ENCODE measurements at places on chromosomes 7 and 10. TPM values are rescaled to one million over a fixed set of nuclear protein-coding genes. Genes with fewer than 3 reads are reported as not detected.

Gene PNLIPRP2
- 0.22 TPM for polyA plus RNA-seq

GRCh38 chr7:142375710-142376313 is 118.0 kb upstream of the PRSS58 start:
- DNase-seq: no peak

- no peak for DNase-seq
Observed at GRCh38 chr10:3399756-3400155, 227.2 kb upstream of the PITRM1 start.

DNA sequence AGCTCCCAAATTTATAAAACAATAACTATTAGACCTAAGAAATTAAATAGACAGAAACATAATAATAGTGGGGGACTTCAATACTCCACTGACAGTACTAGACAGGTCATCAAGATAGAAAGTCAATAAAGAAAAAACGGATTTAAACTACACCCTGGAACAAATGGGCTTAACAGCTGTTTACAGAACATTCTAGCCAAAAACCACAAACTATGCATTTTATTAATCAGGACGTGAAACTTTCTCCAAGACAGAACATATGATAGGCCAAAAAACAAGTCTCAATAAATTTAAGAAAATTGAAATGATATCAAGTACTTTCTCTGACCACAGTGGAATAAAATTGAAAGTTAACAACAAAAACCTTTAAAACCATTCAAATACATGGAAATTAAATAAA is 46.4 kb downstream of the ZNF680 start:
- no peak for DNase-seq

DNA sequence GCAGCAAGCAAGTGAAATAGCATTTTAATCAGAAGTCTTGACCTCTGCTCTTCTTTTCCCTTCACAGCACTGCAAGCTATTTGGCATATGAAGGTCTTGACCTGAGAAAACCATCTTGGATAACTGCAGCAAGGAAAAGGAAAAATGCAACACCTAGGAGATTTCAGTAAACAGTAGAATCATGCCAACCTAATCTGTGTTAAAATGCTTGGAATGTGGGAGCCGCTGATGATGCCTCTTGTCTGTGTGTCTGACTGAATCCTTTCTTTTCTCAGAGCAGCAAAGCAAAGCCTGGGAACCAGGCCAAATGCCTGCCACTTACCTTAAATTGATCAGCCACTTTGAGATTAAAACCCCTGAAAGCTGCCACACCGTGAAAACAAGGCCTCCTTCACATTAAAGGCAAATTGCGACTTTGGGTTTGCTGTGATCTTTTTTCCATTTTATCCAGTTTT is 80.4 kb upstream of the CDK6 start:
- peak; percentile 13 for DNase-seq

DNA sequence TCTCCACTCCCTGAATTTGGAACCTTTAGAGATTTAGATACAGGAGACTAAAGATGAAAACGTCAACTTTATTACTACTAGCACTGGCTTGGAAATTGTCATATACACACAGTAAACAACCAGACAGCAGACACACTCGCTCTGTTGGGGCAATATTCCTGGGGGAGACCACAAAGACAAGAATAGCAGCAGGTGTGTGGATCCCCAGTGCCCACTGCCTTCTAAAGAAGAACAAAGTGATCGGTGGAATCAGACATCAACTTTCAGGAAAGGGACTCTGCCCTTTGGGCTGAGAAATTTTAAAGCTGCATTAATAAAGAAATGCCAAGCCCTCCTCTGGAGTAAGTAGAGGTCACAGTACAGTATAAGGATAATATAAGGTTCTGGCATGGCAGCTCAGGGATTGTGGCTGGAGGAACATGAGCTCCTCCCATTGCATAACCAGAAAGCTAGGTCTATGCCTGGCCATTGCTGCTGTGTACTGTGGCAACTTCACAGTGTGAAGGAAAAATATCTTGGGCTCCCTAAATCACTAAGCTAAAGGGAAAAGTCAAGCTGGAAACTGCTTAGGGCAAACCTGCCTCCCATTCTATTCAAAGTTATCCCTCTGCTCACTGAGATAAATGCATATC is 57.1 kb upstream of the ANKRD1 start:
- no peak for DNase-seq

Gene PKD2L1
- polyA plus RNA-seq: not detected

Gene CABCOCO1
- 0.40 TPM for polyA plus RNA-seq

GRCh38 chr10:85490431-85490830 is 876.2 kb downstream of the GRID1 start:
- DNase-seq: no peak

DNA sequence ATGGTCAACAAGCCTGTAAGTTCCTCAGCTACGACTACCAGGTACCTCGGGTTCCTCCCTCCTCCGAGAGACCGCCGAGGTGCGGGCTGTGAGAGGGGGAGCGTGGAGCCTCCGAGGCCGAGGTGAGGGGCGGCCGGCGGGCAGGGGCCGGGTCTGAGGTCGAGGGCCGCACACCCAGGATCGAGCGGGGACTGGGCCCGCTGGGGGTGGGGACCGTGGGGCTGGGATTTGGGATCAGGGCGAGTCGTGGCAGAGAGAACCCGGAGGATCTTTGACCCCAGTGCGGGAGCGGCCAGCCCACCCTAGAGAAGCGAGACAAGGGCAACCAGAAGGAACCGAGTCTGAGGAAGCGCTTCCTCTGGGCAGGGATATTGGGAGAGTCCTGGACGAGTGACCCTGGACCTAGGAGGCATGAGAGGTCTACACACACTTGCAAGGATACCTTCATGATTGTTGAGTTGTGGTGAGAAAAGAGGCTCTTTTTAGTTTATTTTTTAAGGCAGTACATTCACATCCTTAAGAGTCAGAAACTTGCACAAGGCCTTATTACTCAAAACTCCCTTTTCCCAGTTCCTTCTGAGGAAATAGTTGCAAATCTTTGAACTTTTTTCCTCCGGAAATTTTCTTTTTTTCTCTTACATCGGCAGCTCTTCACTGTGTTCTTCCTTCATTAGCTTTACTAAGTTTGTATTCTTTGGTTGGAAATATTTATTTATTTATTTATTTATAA is 395 bp downstream of the ZNF487 start:
- DNase-seq: no peak

GRCh38 chr10:51344371-51344770 is 270.1 kb downstream of the PRKG1 start:
- no peak for DNase-seq

DNA sequence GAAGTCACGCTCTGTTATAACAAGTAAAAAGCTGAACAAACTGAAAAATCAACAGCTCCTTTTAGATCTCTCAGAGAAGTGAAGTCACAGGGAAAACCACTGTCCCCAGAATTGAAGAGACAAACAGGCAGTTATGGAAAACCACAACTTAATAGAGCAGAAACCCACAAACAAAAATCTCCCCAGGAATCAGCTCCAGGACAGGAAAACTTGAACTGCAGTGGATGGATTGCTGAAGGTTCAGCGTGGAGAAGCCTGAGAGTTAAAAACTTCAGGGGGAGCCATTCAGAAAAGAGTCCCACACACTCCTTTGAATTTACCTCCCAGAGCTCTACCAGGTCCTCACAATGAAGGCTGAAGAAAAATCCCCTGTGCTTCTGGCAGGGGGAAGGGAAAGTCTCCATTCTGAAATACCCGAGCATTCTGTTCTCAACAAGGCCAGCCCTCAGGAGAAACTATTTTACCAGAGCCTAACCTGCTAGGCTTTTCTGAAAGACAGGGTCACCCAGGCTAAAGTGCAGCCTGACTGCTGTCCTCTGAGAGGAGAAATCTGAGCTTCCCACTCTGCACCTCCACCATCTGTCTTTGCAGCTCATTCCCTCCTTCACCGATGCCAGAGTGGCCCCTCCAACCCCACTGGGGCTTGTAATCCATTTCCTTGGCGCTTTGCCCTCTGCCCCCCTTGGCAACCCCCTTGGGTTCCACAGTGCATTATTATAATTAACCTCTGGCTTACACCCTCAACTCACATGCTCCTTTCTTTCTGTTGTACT is 65.0 kb upstream of the CCNY start:
- DNase-seq: no peak

Gene BAMBI
- 2.7 TPM for polyA plus RNA-seq

Gene NACAD
- 4.9 TPM for polyA plus RNA-seq

GRCh38 chr7:134678115-134678514 is 31.5 kb downstream of the BPGM start:
- DNase-seq: no peak

Gene FOXI2
- polyA plus RNA-seq: 0.26 TPM

GRCh38 chr10:114102256-114102655 is 58.6 kb downstream of the ADRB1 start:
- DNase-seq: no peak

Gene NUPR2
- not detected for polyA plus RNA-seq

GRCh38 chr10:35492386-35493195 is 112.5 kb upstream of the GJD4 start:
- DNase-seq: no peak

DNA sequence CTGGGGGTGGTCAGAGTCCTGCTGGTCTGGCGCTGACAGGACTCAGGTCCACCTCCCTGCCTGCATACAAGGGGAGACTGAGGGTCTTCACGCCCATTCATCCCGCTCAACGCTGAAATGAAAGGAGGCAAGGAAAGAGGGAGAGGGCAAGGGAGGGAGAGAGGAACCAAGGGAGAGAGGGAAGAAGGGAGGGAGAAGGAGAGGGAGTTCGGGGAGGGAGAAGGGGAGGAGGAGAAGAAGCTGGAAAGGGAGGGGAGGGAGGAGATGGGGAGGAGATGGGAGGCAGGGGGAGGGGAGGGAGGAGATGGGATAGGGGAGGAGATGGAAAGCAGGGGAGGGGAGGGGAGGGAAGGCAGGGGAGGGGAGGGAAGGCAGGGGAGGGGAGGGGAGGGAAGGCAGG is 69.4 kb upstream of the INPP5A start:
- no peak for DNase-seq

Gene GSTO2
- 0.99 TPM for polyA plus RNA-seq

- no peak for DNase-seq
Observed at GRCh38 chr10:21514129-21514817, 11.2 kb downstream of the SKIDA1 start.

Gene TSPAN15
- 38.6 TPM for polyA plus RNA-seq

DNA sequence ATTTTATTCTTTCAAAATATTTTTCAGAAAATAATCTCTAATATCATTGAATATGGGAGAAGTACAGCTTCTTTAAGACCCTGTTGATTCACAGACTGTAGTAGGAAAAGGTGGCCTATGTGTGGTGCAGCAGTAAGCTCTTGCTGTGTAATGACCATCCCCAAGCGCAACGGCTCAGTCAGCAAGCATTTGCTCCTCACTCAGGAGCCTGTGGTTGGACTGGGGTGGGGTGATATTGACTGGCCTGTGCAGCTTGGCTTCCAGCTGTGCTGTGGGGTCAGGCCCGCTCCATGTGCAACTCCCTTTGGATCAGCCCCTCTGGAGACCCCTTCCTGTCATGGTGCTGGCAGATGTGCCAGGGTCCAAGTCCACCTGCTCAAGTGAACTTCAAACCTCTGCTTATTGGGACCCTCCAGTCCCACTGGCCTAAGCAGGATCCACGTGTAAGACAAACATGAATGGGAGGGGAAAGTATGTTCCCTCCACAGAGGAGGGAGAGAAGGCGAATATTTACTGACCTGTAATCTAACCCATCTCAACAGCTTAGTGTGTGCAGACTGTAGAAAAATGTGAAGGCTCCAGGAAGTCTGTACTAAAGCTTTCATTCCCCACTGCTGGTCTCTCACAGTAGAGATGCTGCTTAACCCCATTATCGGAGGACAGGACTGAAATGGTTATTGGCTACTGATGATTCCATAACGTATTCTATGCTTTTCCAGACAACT is 239.7 kb downstream of the WDR37 start:
- DNase-seq: no peak

Gene ARHGEF35
- 1.3 TPM for polyA plus RNA-seq

GRCh38 chr7:88669913-88670312 is 89.6 kb upstream of the ZNF804B start:
- DNase-seq: no peak

- DNase-seq: no peak
Observed at GRCh38 chr7:26151096-26151495, 902 bp upstream of the NFE2L3 start.

DNA sequence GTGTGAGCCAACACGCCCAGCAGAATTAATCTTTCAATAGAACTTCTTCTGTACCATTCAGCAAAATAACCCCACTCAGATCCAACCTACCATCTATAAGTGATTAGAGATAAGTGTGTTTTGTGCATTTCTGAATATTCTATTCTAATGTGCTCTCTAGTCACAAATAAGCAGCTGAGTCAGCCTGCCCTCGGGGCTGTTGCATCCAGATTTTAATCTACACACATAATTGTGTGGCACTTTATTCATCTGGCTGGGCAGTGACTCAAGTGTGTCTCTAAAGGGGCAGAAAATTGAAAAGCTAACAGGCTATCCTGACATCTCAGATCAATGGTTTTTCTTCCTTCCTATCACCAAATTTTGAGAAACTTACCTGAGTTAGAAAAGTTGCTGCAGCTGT is 60.3 kb downstream of the PRR15 start:
- DNase-seq: no peak

DNA sequence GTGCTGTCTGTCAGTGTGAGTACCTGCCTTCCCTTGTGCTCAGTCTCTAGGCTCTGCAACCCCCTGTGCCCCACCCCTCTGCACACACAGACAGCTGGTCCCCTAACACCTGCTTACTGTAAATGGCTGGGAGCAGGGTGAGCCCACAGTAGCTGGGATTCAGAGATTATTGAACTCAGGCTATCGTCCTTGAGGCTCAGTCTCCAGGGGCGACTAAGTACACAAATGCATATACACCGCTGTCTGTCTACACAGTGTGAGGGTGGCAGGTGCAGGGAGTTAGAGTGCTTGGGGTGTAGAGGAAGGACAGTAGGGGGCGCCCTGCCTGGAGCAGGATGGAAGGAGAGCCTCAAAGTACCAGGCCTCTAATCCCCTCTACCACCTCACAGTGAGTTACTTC is 12.9 kb downstream of the UPP1 start:
- DNase-seq: no peak

DNA sequence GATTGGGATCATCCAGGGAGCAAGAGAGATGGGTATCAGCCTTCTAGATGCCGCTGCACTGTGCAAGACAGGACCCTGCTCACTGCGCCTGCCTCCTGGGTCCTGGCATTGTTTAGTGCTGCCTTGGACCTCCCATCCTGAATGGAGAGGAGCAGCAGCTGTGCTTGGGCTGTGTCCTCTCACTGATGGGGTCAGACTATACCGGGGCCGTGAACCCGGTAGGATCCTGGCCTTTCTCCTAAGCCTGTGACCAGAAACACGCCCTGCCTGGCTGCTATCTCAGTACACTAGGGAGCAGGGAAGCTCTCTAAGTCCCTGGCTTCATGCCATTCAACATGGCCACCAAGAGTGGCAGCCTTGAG is 309.4 kb upstream of the ZNF32 start:
- no peak for DNase-seq

GRCh38 chr7:105277341-105277740 is 111.4 kb downstream of the SRPK2 start:
- DNase-seq: no peak

Gene MYO1G
- polyA plus RNA-seq: 0.91 TPM

DNA sequence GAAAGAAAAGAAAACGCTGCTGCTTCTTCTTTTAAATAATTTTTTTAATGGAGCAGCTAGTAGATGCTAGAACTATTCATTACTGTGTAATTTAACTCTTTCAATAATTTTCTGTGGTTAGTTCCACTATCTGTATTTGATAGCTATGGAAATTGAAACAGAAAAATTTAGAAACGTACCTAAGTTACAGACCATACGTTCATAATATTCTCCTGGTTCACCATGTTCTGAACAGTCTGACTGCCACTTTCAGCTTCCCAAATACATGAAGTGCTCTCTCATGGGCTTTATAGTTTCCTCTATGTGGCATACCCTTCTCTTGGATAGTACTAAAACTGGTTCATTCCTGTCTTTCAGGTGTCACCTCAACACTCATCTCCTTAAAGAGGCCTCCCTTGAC is 508.0 kb downstream of the MDFIC start:
- no peak for DNase-seq
